Pancreas (tissue), 10 donors: ENCODE measurements at places on chromosomes 7 and 10. TPM values are rescaled to one million over a fixed set of nuclear protein-coding genes. Genes with fewer than 3 reads are reported as not detected.

Gene KNDC1
- 0.59 TPM for total RNA-seq

Gene IL6
- total RNA-seq, result 0.28 TPM

DNA sequence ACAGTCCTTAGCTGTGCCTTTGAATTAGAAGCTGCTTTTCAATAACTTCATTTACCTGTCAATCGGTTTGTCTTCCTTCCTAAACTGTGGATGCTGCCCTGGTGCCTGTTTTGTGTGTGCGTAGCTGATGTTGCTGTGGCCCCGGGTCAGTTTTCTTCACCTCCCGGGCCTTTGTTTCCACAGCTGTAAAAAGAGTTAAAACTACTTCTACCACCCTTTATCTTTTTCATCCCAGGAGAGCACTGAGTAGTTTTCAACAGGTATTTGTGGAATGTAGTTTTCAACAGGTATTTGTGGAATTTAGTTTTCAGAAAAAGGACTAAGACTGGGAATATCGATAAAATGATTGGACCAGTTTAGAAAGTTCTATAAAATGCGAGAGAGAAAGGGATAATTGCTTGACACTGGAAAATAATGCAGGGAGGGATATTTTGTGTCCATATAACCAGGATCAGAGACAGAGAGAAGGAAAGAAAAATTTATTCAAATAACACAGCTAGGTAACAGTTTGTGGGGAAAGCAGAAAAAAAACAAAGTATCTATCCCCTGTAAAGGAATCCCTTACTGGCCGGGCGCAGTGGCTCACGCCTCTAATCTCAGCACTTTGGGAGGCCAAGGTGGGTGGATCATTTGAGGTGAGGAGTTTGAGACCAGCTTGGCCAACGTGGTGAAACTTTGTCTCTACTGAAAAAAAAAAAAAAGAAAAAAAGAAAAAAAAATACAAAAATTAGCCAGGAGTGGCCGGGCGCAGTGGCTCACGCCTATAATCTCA, 15.9 kb upstream of the IGF2BP3 start:
- no peak for DNase-seq

Gene ANLN
- 0.64 TPM for total RNA-seq

Gene C10orf67
- 0.08 TPM for total RNA-seq

DNA sequence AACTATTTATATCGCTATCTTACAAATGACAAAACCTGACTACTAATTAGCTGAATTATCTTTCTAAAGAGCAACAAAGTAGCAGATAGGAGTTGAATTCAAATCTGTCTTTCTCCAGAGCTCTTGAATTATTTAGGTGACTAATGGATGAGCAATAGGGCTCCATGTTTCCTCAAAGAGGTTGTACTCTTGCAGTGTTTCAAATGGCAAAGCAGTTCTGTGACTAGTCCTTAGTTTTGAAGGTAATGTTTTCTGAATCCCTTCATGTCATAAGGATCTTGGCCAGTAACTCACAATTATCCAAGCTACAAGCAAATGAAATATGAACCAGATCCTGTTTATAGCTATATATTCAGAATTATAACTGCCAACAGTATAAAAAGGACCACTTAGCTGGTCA, 999.7 kb downstream of the NRG3 start:
- no peak for DNase-seq

DNA sequence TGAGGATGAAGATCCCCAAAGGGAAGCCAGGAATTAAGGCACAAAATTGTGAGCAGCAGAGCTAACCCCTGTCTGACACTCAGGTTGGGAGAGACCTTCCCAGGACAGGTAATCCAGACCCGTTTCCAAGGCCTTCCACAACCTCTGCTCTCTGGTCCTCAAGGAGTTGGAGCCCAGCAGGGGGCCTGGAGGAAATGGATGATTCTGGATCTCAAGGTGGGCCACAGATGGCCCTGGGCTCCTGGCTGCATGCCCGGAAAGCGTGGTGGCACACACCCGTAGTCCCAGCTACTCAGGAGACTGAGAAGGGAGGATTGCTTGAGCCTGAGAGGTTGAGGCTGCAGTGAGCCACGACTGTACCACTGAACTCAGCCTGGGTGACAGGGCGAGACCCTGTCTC, 42.3 kb downstream of the DPYSL4 start:
- no peak for DNase-seq

DNA sequence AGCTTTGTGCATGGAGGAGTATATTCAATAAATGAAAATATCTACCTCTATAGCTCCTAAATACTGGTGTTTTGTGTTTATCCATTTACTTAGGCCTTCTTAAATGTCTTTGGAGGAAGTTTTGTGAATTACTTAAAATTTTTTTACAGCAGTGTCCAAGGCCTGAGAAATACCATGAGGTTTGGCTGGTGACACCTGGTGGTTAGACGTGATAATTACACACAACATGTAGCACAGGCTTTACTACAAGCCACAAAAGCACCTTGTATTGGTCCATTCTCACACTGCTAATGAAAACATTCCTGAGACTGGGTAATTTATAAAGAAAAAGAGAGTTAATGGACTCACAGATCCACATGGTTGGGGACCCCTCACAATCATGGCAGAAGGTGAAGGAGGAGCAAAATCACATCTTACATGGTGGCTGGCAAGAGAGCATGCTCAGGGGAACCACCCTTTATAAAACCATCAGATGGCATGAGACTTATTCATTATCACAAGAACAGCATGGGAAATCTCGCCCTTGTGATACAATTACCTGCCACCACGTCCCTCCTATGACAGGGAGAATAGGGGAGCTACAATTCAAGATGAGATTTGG, 20.6 kb downstream of the HYAL4 start:
- DNase-seq, result peak; percentile 64

GRCh38 chr10:111956841-111957240, 226.7 kb downstream of the GPAM start:
- DNase-seq, result no peak

Gene USP6NL
- 4.6 TPM for total RNA-seq

- DNase-seq, result peak; percentile 26
Observed at GRCh38 chr7:100680576-100681271, 7.2 kb downstream of the GNB2 start.

GRCh38 chr10:7329219-7329618, 81.6 kb downstream of the SFMBT2 start:
- DNase-seq, result no peak

DNA sequence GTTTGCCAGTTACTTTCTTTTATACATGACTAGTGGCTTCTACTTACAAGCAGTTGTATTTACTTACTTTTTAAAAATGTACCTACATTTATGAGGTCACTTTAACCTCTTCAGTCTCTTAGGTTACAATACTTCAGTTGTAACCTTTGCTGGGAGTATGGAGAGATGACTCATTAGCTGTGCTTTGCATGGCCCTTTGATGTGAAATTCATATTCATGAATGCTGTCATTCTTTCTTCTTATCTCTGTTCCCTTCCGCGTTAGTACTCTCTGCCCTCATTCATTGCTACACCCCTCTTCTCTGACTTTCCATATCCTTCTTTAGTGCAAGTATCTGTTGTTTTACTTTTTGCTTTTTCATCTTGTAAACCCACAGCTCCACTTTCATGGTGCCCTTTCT, 164.3 kb downstream of the BMPER start:
- DNase-seq, result no peak

Gene GDI2
- total RNA-seq, result 171 TPM

DNA sequence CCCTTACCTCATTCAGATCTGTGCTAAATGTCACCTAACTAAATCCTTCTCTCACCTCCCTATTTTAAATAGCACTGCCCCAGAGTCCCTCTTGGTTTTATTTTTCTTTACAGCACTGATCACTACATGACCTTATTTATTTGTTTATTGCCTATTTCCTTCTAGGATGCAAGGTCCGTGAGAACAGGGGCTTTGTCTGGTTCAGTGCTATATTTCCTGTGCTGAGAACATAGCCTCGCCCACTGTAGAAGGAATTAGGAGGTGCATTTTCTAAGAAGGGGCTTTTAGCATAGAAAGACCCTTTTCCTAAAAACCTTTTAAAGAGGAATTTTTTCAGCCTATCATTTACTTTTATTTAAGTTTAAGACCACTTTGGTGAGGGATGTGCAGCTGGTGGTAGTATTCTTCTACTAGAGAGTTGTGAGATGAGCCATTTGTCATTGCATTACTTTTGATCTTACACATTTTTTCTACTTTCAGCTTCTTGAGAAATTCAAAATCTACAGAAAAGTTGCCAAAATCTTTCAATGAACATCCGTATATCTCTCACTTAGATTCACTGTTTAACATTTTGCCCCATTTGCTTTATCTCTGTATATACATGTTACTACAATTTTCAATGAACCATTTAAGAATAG, 13.5 kb upstream of the PCGF5 start:
- DNase-seq, result no peak

Gene MYH16
- not detected for total RNA-seq

DNA sequence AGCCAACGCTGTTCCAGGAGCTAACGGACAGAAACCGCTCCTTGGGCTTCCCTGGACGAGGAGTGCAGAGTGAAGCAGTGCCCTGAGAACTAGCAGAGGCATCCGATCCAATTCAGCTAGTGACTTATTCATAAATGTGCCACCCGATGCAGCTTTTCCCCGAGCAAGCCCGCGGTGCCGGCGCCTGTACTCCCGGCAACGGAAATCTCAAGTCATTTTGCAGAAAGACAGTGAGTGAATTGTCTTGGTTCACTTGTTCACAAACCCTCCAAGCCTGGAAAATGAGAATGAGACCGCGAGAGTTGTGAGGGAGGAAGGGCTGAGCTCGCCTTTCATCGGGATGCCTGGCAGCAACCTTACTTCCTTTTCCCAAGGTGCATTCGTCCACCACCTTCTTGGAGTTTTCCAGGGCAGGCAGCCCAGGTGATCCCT, 87.5 kb downstream of the COBL start:
- no peak for DNase-seq

Gene AQP1
- 186 TPM for total RNA-seq

DNA sequence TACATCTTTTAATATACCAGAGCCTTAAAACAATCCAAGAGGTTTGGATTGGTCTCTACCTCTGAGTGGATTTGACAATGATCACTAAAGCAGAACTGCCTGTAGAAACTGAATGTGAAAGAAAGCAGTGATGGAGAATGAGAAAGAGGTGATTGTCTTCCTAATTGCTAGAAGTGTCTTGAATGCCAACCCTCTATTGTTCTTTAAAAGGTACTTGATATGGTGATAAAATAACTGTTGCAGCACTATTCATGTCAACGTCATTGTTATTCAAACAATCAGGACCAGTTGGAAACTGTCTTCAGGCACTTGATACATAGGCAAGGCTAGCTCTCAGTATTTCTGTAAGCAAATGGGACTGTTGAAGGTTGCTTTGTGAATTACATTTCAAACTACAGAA, 47.9 kb upstream of the ITPRID1 start:
- no peak for DNase-seq

Gene EVX1
- total RNA-seq, result not detected

DNA sequence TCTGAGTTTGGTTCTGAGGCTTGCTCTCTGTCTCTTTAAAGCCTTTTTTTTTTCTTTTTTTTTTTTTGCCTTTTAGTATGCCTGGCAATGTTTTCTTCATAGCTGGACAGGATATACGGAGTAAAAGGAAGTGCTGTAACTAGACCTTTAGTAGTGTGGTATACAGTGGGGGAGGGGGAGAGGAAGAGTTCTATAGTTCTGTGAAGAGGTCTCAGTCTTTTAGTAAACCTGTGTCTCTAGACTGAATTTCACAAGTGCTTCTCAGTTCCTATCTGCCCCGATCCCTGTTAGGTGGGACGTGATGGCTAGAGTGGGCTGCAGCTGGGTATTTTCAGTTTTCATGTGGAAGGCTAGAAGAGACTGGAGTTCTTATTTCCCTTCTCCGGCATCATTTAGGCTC, 3.1 kb upstream of the ABCC2 start:
- no peak for DNase-seq

GRCh38 chr7:126605553-126605952, 647.2 kb downstream of the GRM8 start:
- DNase-seq, result no peak

Gene ASB10
- not detected for total RNA-seq

- no peak for DNase-seq
Observed at GRCh38 chr10:3464760-3465405, 292.3 kb upstream of the PITRM1 start.

GRCh38 chr7:67723591-67723990, 727.0 kb downstream of the TYW1 start:
- DNase-seq, result no peak

Gene IFIT1B
- total RNA-seq, result not detected

Gene LYZL1
- not detected for total RNA-seq

DNA sequence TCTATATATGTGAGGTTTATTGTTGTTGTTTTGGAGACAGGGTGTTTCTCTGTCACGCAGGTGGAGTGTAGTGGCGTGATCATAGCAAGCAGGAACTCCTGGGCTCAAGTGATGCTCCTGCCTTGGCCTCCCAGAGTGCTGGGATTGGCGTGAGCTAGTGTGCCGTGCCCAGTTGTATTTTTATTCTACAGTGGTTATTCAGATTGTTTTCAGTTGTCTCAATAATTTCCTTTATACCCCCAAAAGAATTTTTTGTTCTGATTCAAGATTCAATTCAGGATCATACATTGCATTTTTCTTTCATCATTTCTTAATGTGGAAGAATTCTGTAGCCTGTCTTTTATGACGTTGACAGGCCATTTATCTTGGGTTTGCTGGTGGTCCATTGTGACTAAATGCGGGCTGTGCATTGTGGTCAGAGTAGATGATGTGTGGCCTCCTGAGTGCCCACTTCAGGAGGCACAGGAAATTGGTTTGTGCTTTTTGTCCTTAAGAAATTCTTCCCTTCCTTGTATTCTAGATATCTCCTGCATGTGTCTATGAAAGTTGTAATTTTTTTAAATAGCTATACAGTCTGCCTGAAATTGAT, 22.9 kb downstream of the RBM33 start:
- DNase-seq, result no peak

DNA sequence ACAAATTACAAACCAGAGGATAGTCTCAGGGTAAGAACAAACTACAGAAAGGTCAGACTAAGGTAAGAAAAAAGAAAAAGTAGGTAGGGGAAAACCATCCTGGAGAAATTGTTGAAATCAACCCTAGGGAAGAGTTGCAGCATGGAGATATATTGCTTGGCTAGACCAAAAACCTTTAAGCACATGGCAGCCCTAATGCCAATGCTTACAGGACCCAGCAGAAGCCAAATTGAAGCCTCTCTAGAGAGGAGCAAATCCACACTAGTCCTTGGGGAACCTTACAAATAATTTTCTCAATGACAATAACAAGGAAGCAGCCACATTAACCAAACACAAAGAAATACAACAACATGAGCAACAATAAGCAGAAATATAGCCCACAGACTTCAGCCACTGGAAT, 81.9 kb downstream of the CNOT4 start:
- DNase-seq, result no peak

Gene NXPH1
- not detected for total RNA-seq

Gene FEZF1
- total RNA-seq, result not detected
